ENCODE measurements at places on chromosomes 11 and 22.

GRCh38 chr11:3781423-3781822 is 15.9 kb downstream of the NUP98 start:
- no peak for DNase-seq

DNA sequence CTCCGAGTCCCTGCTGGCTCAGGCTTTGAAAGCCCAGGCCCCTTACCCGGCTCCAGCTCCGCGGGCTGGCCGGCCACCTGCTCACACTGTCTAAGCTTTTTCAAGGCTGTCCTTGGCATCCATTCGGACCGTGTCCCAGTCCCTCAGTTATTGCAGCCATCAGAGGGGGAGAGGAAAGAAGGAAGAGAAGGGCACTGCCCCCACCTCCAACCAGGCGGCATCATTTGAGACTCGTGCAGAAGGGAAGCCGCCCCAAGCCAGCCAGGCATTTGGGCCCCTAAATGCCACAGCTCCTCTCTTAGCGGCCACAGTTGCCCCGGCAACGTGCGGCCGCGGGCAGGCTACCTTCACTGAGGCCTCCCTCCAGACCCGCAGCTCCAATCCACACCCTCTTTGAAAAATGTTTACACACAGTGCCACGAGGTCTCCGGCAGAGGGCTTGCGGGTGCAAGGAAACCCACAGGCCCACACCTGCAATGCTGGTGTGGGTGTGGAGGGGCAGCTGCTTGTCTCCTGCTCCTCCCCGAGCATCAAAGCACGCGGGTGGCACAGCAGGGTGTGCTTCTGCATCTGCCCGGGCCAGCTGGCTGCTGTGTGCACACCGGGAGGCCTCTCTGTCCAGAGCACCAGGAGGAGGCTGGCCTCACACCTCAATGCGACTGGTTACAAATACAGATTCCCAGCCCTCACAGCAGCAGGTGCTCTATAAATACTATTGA is 124.4 kb downstream of the CTTN start:
- DNase-seq, result no peak

DNA sequence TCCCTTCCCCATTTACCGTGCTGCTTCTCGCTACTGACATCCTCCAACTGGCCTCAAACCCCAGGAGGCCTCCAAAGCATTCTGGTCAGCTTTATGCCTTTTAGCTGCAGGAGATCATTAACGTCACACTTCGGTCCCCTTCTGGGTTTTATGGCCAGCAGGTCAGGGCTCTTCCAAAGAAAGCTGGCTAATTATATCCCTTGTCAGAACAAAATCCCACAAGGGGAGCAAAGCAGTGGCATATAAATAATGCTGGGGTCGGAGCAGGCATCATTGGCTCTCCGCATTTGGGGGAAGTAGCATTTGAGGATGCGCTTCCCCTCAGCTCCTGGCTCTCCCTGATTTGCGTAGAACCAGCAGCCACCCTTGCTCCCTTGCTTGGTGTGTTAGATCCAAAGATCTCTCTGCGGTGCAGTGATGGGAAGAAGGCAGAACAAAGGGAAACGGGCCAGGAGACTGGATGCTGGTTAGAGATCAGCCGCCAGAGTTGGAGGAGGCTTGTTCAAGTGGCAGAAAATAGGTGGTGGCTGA is 117.4 kb downstream of the DBX1 start:
- DNase-seq, result no peak

DNA sequence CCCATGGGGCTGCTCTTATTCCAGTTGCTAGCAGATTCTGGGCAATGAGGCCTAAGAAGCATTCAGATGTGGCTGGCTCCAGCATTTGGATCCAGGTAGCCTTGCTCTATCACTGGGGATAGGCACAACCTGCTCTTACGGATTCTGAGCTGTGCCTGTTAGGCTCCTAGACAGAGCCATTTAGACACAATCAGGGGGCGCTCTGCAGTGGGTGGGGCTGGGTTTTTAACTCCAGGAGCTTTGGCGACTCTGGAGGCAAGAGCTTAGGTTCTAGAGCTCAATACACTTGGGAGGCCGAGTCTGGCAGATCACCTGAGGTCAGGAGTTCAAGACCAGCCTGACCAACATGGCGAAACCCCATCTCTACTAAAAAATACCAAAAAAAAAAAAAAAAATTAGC is 32.0 kb downstream of the KCNC1 start:
- no peak for DNase-seq

DNA sequence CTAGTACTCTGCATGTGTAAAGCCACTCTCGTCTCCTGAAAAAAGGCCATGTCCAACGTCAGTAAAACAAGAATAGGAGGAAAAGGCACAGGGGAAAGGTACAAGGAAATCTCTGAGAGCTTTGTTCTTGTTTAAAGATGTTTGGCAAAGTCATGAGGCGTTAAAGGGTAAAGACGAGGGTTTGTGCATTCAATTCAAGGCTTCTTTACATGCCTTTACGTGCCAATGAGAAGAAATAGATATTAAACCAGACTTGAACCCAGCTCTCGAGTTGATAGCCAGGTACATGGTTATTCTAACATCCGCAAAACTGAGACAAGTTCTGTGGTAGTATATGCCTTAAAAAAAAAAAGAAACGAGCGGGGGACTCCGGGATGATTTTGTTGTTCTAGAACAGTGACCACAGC is 704 bp upstream of the CFL1 start:
- no peak for DNase-seq

DNA sequence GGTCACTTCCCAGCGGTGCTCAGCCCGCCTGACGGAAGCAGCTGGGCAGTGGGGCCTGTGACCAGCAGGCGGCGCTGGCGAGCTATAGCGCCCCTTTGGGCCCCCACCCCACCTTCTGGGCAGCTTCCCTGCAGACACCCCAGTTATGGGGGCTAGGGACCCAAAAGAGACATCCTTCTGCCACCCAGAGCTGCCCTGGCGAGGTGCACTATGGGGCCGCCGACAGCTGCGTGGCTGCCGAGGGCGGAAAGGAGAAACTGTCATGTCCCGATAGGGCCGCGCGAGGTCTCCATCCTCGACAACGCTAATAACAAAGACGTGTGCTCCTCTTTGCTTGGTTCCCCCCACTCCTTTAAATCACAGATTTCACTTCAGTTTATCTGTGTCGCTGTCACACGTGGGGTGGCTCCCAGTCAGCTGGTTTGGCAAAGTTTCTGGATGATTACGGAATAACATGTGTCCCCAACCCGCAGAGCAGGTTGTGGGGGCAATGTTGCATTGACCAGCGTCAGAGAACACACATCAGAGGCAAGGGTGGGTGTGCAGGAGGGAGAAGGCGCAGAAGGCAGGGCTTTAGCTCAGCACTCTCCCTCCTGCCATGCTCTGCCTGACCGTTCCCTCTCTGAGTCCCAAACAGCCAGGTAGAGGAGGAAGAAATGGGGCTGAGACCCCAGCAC is 673 bp upstream of the MYO7A start:
- DNase-seq, result no peak

DNA sequence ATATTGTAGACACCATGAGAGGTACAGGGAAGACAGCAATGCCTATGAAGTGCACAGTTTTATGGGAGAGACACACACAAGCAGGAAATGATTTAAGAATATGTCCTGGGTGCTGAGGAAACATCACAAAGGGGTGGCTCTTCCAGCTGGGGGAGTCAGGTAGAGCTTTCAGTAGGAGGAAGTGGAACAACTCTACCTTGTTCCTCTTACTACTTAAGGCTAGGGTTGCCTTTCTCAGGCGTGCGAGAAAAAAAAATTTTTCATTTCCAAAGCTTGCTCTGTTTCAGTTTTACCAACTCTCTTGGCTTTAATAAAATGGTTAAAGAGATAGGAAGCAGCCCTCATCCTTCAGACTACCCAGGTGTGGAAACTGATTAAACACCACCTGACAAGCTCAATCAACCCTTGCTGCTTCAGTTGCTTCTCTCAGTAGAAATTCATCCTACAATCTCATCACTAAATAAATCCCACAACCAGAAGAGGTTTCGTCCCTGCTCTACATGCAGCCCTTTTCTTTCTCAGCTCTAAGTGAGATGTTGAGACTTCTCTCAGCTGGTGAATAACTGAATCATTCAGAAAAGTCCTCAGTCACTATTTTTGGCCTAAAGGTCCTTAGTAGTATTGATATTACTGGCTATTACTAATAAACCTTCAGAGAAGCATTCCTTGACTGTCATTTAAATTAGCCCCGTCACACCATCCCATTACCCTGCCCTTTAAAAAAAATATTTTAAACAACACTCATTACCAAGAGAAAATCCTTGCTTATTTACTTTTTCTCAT is 5.9 kb downstream of the ABTB2 start:
- no peak for DNase-seq

DNA sequence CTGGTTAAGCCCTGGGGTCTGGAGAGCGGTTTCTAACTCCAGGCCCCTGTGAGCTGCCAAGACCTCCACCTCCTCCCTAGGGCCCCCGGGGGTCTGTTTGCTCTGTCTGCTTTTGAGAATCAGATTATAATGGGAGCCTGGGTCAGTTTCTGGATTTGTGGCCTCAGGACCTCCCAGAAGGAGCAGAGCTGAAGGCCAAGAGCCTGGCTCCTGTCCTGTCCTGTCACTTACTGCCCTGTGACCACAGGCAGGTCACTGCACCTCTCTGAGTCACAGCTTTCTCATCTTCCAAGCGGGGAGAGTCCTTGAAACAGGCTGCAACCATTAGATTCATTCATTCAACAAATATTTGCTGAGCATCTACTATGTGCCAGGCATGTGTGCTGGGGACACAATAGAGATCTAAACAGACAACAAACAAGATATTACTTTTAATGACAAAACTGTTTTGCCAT is 87.3 kb upstream of the FGF3 start:
- DNase-seq, result no peak

All from stimulated activated CD4-positive, alpha-beta T cell treated with anti-CD3 and anti-CD28 coated beads, Interleukin-1b, Interleukin-23, amount 100 ng/mL, for 1 hour (primary cell).